CD4-positive, CD25-positive, alpha-beta regulatory T cell (primary cell): ENCODE measurements at places on chromosomes 16 and 17. TPM values are rescaled to one million over a fixed set of nuclear protein-coding genes. Genes with fewer than 3 reads are reported as not detected.

ABCC6 gene
- not detected for total RNA-seq

TMED6 gene
- total RNA-seq: 1.8 TPM

CLEC18B gene
- 0.91 TPM for total RNA-seq

PPP1R27 gene
- total RNA-seq: not detected

KRTAP4-3 gene
- total RNA-seq: not detected

CPHXL2 gene
- total RNA-seq: not detected

TUBG2 gene
- 13.7 TPM for total RNA-seq

KRT36 gene
- not detected for total RNA-seq

FAHD1 gene
- total RNA-seq: 4.5 TPM

FSCN2 gene
- total RNA-seq: 0.74 TPM

CD300H gene
- not detected for total RNA-seq

CA7 gene
- not detected for total RNA-seq

MBTD1 gene
- 27.4 TPM for total RNA-seq

GCGR gene
- not detected for total RNA-seq

KRTAP16-1 gene
- 0.42 TPM for total RNA-seq

ATAD5 gene
- total RNA-seq: 5.7 TPM

CARD14 gene
- not detected for total RNA-seq

SRCIN1 gene
- total RNA-seq: not detected

CRISPLD2 gene
- total RNA-seq: 0.54 TPM

CLEC3A gene
- total RNA-seq: not detected

ZP2 gene
- not detected for total RNA-seq

ARL16 gene
- total RNA-seq: 34.7 TPM

EVPLL gene
- not detected for total RNA-seq

KRT25 gene
- total RNA-seq: not detected
